ENCODE measurements at places on chromosomes 13 and 19. TPM values are rescaled to one million over a fixed set of nuclear protein-coding genes. Genes with fewer than 3 reads are reported as not detected.

The ARL11 gene
- total RNA-seq = 1.3 TPM

The RXFP2 gene
- not detected for total RNA-seq

The CEBPA gene
- 19.8 TPM for total RNA-seq

The CBLC gene
- not detected for total RNA-seq

The RNF225 gene
- total RNA-seq = 0.42 TPM

The SYNGR4 gene
- not detected for total RNA-seq

The PEG3 gene
- total RNA-seq = under 0.01 TPM

The NCAN gene
- not detected for total RNA-seq

The ZNF729 gene
- total RNA-seq = under 0.01 TPM

The MAB21L1 gene
- total RNA-seq = not detected

The DNAAF3 gene
- total RNA-seq = 0.52 TPM

The ZNF14 gene
- total RNA-seq = 68.2 TPM

The ZNF610 gene
- total RNA-seq = 0.52 TPM

The TDRD12 gene
- 0.42 TPM for total RNA-seq

The S1PR2 gene
- 5.6 TPM for total RNA-seq

The ZNF552 gene
- total RNA-seq = 13.3 TPM

The CEACAM4 gene
- total RNA-seq = 3.9 TPM

The PODNL1 gene
- total RNA-seq = not detected

The NBEA gene
- 3.3 TPM for total RNA-seq

The FBXO17 gene
- under 0.01 TPM for total RNA-seq

The FXYD1 gene
- total RNA-seq = 0.42 TPM

The CABP5 gene
- 4.0 TPM for total RNA-seq

The RETN gene
- total RNA-seq = 47.2 TPM

The ZNF497 gene
- 0.31 TPM for total RNA-seq
